Stimulated activated CD4-positive, alpha-beta T cell treated with anti-CD3 and anti-CD28 coated beads, Interleukin-1b, Interleukin-23, amount 100 ng/mL, for 48 hours (primary cell): ENCODE measurements at places on chromosomes 5 and 9.

- DNase-seq: no peak
Measured at GRCh38 chr5:9498541-9499497, 47.1 kb downstream of the SEMA5A start.

- DNase-seq: no peak
Measured at GRCh38 chr9:125886365-125886764, 139.2 kb downstream of the PBX3 start.

DNA sequence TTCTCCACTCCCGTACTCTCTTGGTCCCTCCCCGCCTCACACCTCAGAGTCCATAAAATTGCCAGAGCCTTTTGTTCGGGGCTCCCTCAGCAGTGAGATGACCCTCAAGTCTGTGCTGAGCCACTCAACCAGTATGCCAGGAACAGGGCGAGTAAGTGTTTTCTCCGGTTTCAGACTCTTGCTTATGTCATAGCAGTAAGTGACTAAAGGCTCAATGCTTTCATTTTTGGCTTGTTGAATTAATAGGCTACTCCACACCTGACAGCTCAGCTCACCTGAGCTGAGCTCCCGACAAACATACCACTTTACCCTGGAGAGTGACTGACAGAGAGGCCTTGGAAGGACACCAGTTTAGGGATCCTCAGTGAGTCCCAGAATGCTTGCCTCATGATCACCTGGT, 30.5 kb downstream of the PCSK1 start:
- no peak for DNase-seq

DNA sequence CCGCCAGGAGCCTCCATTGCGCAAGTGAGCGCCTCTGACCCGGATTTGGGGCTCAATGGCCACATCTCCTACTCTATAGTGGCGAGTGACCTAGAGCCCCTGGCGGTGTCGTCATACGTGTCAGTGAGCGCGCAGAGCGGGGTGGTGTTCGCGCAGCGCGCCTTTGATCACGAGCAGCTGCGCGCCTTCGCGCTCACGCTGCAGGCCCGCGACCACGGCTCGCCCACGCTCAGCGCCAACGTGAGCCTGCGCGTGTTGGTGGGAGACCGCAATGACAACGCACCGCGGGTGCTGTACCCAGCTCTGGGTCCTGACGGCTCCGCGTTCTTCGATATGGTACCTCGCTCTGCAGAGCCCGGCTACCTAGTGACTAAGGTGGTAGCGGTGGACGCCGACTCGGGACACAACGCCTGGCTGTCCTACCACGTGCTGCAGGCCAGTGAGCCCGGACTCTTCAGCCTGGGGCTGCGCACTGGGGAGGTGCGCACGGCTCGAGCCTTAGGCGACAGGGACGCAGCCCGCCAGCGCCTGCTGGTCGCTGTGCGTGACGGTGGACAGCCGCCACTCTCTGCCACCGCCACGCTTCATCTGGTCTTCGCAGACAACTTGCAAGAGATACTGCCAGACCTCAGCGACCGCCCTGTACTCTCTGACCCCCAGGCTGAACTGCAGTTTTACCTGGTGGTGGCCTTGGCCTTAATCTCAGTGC, 1.9 kb downstream of the PCDHGB6 start:
- DNase-seq: no peak

- no peak for DNase-seq
Measured at GRCh38 chr9:114163517-114163951, 8.2 kb downstream of the COL27A1 start.

GRCh38 chr9:86222667-86223066, 36.8 kb downstream of the C9orf153 start:
- DNase-seq: no peak

GRCh38 chr5:122163121-122164069, 34.0 kb downstream of the ZNF474 start:
- DNase-seq: no peak

DNA sequence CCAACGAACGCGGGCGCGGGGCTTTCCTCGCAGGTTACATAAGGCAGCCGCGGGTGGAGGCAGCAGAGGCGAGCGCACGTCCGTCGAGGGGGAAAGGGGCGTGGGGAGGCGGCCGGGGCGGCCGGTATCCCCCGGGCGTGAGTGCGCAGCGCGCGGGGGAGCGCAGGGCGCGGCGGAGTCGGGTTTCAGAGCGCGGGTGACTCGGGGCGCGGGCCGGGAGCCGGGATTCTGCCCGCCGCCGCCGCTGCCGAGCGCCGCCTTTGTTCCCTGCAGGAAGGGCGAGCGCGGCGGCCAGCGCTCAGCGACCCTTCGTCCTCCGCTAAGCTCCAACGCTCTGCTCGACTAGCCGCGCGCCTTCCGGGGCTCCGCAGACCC, at the start of gene COL15A1:
COL15A1 (plus strand) TSS at position 226 of the 375 bp plus-strand sequence. CDS start 155 bp downstream, outside the sequence.
- DNase-seq: no peak

- no peak for DNase-seq
Measured at GRCh38 chr5:10913841-10914240, 152.8 kb upstream of the DAP start.

- DNase-seq: no peak
Measured at GRCh38 chr9:130220352-130220751, 45.2 kb upstream of the HMCN2 start.

DNA sequence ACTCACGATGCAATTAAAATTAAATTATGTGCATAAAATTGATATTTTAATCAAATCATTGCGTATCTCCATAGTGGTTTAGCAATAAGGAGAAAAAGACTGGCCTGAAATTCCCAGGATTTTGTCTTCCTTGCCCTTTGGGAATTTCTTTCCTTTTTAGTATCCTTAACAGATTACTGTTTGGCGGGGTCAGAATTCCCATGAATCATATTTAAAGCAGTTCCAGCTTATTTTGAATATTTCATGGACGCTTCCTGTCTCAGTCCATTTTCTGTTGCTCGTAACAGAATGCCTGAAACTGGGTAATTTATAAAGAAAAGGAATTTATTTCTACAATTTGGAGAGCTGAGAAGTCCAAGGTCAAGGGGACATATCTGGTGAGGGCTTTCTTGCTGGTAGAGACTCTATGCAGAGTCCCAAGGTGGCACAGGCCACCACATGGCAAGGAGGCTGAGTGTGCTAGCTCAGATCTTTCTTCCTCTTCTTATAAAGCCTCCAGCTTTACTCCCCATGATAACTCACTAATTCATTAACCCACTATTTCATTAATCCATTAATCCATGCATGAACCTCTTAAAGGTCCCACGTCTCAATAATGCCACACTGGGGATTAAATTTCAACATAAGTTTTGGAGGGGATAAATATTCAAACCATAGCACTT, 37.8 kb downstream of the CDH6 start:
- no peak for DNase-seq

DNA sequence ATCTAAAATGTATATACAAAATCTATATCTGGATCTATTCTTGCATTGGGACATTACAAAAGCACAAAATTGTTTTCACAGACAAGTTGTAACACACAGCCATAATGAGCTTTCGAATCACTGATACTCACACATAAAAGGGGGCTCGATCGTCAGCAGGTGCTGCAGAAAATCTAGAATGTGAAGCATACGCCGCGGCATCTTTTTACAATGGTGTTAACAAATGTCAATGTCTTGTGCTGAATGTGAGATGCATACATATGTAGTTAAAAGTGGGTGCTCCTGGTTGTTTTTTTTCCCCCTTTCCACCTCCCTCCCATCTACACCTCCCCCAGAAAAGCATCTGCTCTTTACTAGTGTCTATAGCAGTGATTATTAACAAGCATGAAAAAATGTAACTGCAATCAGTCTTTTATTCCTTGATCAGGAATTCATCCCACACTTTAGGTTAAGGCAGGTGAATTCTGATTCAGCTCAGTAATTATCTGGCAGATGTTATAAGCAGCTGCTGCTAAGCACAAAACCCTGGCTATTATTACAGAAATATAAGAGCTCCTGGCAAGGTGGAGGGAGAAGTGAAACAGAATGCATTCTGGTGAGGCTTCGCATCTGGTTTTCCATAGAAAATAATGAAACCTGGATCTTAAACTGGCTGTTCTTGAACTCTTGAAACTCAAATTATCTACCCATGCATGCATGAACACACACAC, 114.1 kb downstream of the MPDZ start:
- DNase-seq: no peak

- DNase-seq: no peak
Measured at GRCh38 chr9:131759017-131759647, 19.3 kb upstream of the RAPGEF1 start.

GRCh38 chr9:126159430-126160060, 167.1 kb upstream of the MVB12B start:
- DNase-seq: no peak

GRCh38 chr5:91175708-91176107, 207.4 kb downstream of the ARRDC3 start:
- no peak for DNase-seq

GRCh38 chr5:31148959-31149475, 44.5 kb upstream of the CDH6 start:
- DNase-seq: no peak

GRCh38 chr9:111969061-111969460, 72.4 kb downstream of the UGCG start:
- DNase-seq: no peak

DNA sequence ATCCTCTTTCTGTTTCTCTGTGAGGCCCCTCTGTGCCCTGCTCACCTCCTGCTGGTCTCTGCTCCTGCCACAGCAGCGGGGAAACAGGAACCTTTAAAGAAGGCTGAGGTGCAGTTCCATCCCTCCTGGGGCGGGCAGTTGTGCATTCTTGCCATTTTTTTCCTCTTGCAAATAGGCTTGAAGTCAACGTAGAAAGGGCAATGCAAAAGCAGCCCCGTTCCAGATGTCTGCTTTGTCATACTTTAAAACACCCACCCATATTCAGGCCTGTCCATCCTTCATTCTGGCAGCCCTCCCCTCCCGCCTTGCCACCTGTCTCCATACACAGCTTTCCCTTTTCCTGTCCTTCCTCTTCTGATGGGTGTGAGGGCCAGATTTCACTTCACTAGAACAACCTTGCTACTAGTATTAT, 65.4 kb upstream of the KLF9 start:
- no peak for DNase-seq
